ENCODE measurements at places on chromosomes 3 and 15. TPM values are rescaled to one million over a fixed set of nuclear protein-coding genes. Genes with fewer than 3 reads are reported as not detected.

Gene NOX5
- 0.81 TPM for polyA plus RNA-seq

Gene C3orf49
- polyA plus RNA-seq: 2.0 TPM

Gene EFHB
- 6.9 TPM for polyA plus RNA-seq

Gene HRG
- not detected for polyA plus RNA-seq

Gene GPR62
- 2.9 TPM for polyA plus RNA-seq

Gene SLC2A2
- polyA plus RNA-seq: 0.10 TPM

Gene GOLGA6L4
- polyA plus RNA-seq: 15.8 TPM

Gene USP8
- polyA plus RNA-seq: 35.7 TPM

Gene FRMD5
- 19.5 TPM for polyA plus RNA-seq

Gene MST1R
- 0.63 TPM for polyA plus RNA-seq

Gene PLSCR2
- 0.30 TPM for polyA plus RNA-seq

Gene CEP97
- polyA plus RNA-seq: 19.2 TPM

Gene BFSP2
- polyA plus RNA-seq: not detected

Gene DNAH12
- polyA plus RNA-seq: 6.1 TPM

Gene ACTC1
- polyA plus RNA-seq: 39.0 TPM

Gene TRIM42
- polyA plus RNA-seq: not detected

Gene NDN
- polyA plus RNA-seq: 178 TPM

Gene GCSAM
- not detected for polyA plus RNA-seq

Gene ECE2
- 18.6 TPM for polyA plus RNA-seq

Gene WNT7A
- 18.0 TPM for polyA plus RNA-seq

Gene ATOSA
- 46.3 TPM for polyA plus RNA-seq

Gene STARD5
- polyA plus RNA-seq: 2.7 TPM

Gene SLCO2A1
- polyA plus RNA-seq: 13.2 TPM

Gene TRH
- 23.6 TPM for polyA plus RNA-seq

Gene ST8SIA2
- polyA plus RNA-seq: 26.7 TPM

Gene TYRO3
- polyA plus RNA-seq: 71.6 TPM

Gene SERPINI2
- polyA plus RNA-seq: 5.8 TPM

Gene ISG20
- 7.4 TPM for polyA plus RNA-seq

Gene SMARCC1
- 32.3 TPM for polyA plus RNA-seq

Gene TRPM1
- not detected for polyA plus RNA-seq

Gene STRC
- polyA plus RNA-seq: 3.1 TPM

Gene VEPH1
- 11.5 TPM for polyA plus RNA-seq

Gene KCNH8
- polyA plus RNA-seq: 8.7 TPM

Gene SPTBN5
- polyA plus RNA-seq: 4.2 TPM

Gene LIPH
- polyA plus RNA-seq: 0.08 TPM

Gene C3orf20
- polyA plus RNA-seq: 0.33 TPM

Gene UPK1B
- 2.3 TPM for polyA plus RNA-seq

Gene WNT5A
- 23.2 TPM for polyA plus RNA-seq

Gene NRROS
- polyA plus RNA-seq: 4.3 TPM

Gene SIAH2
- 23.0 TPM for polyA plus RNA-seq

Gene MRAS
- 81.4 TPM for polyA plus RNA-seq

Gene SAMD7
- 0.09 TPM for polyA plus RNA-seq

Gene ADGRG7
- not detected for polyA plus RNA-seq

Gene FAM174B
- polyA plus RNA-seq: 19.0 TPM

Gene VWA5B2
- polyA plus RNA-seq: 36.4 TPM

Gene LRRC2
- polyA plus RNA-seq: 3.3 TPM

Gene COPS2
- 67.3 TPM for polyA plus RNA-seq

Gene C3orf85
- polyA plus RNA-seq: not detected

Gene UROC1
- 0.35 TPM for polyA plus RNA-seq

Gene SLC12A6
- 35.4 TPM for polyA plus RNA-seq

Gene SCN11A
- polyA plus RNA-seq: 0.86 TPM

Gene ALDH1A2
- polyA plus RNA-seq: 27.4 TPM

Gene PCOLCE2
- polyA plus RNA-seq: 14.7 TPM

Gene CPLX3
- polyA plus RNA-seq: 0.57 TPM

Gene CAMK2N2
- polyA plus RNA-seq: 204 TPM
